ENCODE measurements at places on chromosomes 3 and 15. TPM values are rescaled to one million over a fixed set of nuclear protein-coding genes. Genes with fewer than 3 reads are reported as not detected.

RARB gene
- total RNA-seq, result 0.88 TPM

TUSC7 gene
- total RNA-seq, result not detected

CDHR4 gene
- total RNA-seq, result not detected

GOLGA8H gene
- total RNA-seq, result 0.65 TPM

PATL2 gene
- total RNA-seq, result 0.65 TPM

ZNF774 gene
- total RNA-seq, result 0.22 TPM

CYP1A2 gene
- not detected for total RNA-seq

BCL2A1 gene
- total RNA-seq, result 53.5 TPM

UROC1 gene
- total RNA-seq, result not detected

JMJD7 gene
- total RNA-seq, result 7.7 TPM

ZNF80 gene
- not detected for total RNA-seq

FANCD2OS gene
- total RNA-seq, result not detected

GAP43 gene
- total RNA-seq, result not detected

CCDC39 gene
- 0.33 TPM for total RNA-seq

IL5RA gene
- 0.34 TPM for total RNA-seq

BFSP2 gene
- not detected for total RNA-seq

SHC4 gene
- total RNA-seq, result 0.85 TPM

GCNT3 gene
- not detected for total RNA-seq

NEO1 gene
- 18.9 TPM for total RNA-seq

DUOXA1 gene
- total RNA-seq, result not detected
